ENCODE measurements at places on chromosomes 13 and 19.

GRCh38 chr13:108425056-108425455 lies 155.5 kb downstream of the TNFSF13B start:
- DNase-seq: no peak

DNA sequence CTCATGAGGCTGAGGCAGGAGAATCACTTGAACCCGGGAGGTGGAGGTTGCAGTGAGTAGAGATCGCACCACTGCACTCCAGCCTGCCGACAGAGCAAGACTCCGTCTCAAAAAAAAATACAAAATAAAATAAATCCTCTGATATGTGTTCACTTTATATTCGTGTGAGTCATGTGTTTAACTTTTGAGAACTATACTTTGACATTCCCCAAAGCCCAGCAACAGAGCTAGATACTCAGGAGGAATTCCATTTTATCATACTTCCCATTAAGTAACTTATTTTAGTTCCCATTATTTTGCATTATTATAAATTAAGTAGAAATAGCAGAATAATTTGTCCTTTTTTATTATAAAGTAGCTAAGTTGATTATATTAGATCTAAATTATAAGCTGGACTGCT lies 3.3 kb upstream of the CHAMP1 start:
- no peak for DNase-seq

GRCh38 chr19:12777217-12778016 lies 2.1 kb upstream of the HOOK2 start:
- peak; percentile 76 for DNase-seq

DNA sequence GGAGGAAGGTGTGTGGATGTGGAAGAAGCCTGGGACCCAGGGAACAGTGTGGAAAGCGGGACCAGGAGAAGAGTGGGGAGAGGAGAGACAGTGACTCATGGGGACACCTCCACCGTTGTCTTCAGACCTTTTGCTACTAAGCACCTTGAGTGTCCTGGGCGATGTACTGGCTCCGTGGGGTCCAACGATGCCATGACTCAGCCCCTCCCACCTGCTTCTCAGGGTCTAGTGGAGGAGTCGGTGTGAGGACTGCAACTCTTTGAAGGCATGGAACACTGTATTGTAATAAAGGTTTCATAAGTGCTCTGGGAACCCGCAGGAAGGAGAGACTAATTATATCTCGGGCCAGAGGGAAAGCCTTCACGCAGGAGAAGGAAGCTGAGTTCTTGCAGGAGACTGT lies 166.9 kb upstream of the KL start:
- no peak for DNase-seq

GRCh38 chr19:29287061-29287460 lies 74.1 kb upstream of the UQCRFS1 start:
- DNase-seq: no peak

GRCh38 chr13:104920091-104920490 lies 1615.4 kb downstream of the EFNB2 start:
- DNase-seq: no peak

GRCh38 chr13:50707628-50708027 lies 135.9 kb downstream of the DLEU7 start:
- no peak for DNase-seq

DNA sequence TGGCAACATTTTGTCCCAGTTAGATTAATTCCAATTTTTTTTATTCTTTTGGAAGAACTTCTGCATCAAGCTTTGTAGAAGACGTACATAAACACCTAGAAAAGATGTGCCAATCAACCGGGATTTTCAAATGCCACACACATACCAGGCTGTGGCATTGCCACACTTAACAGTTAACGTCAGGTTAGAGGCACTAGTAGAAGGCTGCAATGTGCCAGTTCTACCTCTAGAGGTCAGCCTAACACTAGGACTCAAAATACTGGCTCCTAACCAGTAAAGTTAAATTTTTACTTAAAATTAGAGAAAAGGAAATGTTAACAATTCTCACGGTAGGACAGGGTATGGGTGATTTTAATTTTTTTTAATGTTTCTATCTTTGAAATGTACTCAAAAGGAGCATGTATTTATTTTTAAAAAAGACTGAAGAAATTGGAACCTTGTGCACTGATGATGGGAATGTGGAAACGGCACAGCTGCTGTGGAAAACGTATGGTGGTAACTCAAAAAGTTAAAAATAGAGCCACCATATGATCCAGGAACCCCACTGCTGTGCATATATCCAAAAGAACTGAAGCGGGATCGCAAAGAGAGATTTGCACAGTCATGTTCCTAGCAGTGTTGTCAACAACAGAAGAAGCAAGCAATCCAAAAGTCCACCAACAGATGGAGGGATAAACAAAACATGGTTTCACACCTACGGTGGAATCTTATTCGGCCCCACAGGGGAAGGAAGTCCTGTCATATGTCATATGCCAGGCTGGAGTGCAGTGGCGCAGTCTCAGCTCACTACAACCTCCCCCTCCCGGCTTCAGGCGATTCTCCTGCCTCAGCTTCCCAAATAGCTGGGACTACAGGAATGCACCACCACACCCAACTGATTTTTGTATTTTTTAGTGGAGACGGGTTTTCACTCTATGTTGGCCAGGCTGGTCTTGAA lies 30.3 kb downstream of the CRYL1 start:
- peak; percentile 34 for DNase-seq

GRCh38 chr13:97205982-97206381 lies 16.2 kb upstream of the MBNL2 start:
- no peak for DNase-seq

DNA sequence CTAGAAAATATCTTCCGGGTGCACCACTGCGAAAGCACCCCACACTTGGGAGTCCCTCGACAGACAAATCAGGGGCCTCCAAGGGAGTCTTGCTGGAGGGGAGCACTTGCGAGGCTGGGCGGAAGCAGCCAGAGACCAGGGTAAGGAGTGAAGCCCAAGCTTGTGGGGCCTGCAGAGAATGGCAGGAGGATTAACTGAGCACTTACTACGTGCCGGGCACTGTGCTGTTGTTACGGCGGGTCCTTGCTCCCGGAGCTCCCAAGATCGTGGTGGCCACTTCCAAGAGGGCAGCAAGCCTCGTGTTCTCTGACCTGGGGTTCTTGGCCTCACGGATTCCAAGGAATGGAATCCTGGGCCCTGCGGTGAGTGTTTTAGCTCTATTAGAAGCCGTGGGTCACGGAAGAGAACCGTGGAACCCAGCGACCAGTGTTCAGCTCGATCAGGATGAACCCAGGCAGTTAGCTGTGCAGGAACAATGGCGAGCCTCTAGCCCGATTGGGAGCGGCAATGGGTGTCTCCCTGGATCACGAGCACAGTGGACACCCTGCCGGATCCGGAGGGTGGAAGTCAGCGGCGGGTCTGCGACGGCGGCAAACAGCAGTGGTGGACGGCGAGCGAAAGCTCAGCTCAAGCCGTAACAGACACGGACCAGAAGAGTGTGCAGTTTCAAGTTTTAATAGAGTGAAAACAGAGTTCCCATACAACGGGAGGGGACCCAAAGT lies 9.6 kb downstream of the TTYH1 start:
- DNase-seq: no peak

GRCh38 chr13:113149711-113150549 lies 8.5 kb upstream of the PROZ start:
- DNase-seq: no peak

GRCh38 chr19:4971424-4971793 lies 2.5 kb downstream of the KDM4B start:
- no peak for DNase-seq

GRCh38 chr19:30577551-30578105 lies 205.4 kb downstream of the ZNF536 start:
- no peak for DNase-seq

- no peak for DNase-seq
These were observed 345 bp downstream of the ZNF257 start for GRCh38 chr19:22052644-22053013.

GRCh38 chr13:37288057-37288720 lies 182.7 kb upstream of the CSNK1A1L start:
- DNase-seq: no peak

DNA sequence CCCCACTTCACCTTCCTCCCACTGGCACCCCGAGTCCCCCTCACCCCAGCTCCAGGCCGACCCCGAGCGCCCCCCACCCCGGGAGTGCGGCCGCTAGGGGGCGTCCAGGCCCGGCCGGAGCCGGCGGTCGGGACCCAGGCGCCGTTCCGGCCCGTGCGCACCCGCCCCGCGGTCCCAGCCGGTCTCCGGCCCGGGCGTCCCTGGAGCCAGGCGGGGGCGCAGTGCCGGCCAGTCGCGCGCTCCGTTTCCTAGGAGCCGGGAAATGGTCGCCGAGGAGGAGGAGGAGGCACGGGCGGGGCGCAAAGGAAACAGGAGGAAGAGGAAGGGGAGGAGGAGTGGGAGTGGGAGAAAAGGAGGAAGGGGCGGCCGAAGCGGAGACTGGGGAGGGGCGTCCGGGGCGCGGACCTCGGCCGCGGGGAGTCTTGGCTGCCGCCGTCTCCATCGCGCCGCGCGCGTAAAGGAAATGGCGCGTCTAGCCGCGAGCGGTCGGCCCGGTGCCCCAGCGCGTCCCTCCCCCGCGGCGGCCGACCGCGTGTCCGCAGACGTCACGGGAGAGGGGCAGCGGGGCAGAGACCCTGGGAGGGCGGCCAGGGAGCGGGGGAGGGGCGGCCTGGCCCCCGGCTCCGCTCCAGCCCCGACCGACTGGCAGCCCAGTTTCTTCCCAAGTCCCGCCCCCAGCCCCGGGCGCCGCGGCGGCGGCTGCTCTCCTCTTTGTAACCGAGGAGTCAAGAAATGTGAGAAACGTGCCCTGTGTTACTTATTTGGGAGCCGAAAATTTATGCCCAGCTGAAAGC lies 1.1 kb upstream of the KCTD15 start:
- DNase-seq: peak; percentile 84

GRCh38 chr19:50858886-50859285 lies 4.2 kb downstream of the KLK3 start:
- DNase-seq: no peak
